ENCODE measurements at places on chromosomes 3 and 15.

- no peak for DNase-seq
Measured at GRCh38 chr3:132231633-132232032, 85.6 kb upstream of the ACP3 start.

DNA sequence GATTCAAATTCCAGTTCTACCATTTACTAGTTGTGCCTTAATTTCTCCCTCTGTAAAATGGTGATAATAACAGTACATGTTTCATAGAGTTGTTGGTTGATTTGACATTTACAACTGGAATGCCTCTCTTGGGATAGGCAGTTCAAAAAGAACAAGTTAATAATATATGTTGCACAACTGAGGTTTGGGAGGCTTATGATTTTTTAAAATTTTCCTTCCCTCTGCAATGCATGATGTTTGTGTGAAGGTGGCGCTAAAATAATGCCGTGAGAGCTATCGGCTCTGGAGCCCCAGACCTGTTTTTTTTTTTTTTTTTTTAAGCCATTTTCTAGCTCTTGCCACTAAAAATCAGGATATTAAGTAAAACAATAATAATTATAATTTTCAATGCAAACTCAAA lies 18.6 kb downstream of the DNAJB11 start:
- DNase-seq: no peak

DNA sequence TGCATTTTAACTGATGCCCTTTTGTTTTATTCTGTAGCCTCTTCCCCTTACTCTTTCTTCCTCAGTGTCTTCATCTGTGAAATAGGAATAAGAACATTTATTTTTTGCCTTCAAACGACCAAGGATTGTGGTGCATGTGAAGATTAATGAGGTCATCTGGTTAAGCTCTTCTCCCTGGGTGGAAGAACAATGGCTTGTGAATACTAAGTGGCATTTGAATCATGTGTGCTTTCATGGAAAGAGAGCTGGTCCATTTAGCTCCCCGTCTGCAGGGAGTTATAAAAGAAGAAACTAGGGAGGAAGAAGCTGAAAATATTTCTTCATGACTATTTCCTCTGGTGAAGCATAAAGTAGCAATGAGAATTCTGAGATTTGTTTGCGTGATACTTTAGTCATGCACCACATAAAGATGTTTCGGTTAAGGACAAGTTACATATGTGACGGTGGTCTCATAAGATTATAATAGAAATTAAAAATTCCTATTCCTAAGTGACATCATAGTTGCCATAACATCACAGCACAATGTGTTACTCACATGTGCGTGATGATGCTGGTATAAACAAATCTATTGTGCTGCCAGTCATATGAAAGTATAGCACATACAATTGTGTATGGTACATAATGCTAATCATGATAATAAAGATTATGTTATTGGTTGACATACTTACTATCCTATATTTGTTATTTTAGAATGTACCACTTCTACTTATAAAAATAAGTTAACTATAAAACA lies 374.3 kb downstream of the RBMS3 start:
- DNase-seq: no peak

DNA sequence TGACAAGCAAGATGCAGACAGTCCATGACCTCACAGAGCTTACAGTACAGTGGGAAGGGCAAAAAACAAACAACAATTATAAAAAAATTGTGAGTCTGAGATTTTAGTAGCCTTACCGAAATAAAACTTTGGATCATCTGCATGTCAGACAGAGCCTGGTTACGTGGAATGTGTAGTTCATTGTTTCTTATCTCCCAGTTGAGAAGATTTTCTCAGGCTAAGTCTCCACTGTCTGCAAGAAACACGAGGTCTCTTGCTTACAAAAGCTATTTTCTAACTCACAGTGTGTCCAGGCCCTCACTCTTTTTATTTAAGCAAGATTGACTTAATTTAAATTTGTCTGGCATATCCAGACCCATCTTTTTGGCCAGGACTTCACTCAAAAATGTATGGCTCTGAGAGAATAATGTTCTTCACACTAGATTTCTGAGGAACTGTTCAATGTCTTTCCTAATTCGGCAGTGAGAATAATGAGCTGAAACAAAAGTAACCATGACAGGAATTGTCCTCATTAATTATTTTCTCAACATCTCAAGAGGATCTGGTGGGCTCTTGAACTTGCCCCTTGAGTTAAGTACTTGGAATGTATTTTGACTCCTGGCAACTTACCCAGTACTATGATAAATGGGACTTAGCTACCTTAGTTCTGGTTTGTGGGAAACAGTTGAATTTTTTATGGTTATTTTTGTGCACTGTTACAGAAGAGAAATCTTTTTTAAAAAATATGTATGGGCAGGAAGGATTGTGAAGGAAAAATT lies 265.1 kb upstream of the COL8A1 start:
- no peak for DNase-seq

All from right lobe of liver (tissue), 6 donors.